Activated CD8-positive, alpha-beta memory T cell treated with anti-CD3 and anti-CD28 coated beads, Interleukin-2, amount 50 U/mL, for 48 hours (primary cell): ENCODE measurements at places on chromosomes 1 and 21.

DNA sequence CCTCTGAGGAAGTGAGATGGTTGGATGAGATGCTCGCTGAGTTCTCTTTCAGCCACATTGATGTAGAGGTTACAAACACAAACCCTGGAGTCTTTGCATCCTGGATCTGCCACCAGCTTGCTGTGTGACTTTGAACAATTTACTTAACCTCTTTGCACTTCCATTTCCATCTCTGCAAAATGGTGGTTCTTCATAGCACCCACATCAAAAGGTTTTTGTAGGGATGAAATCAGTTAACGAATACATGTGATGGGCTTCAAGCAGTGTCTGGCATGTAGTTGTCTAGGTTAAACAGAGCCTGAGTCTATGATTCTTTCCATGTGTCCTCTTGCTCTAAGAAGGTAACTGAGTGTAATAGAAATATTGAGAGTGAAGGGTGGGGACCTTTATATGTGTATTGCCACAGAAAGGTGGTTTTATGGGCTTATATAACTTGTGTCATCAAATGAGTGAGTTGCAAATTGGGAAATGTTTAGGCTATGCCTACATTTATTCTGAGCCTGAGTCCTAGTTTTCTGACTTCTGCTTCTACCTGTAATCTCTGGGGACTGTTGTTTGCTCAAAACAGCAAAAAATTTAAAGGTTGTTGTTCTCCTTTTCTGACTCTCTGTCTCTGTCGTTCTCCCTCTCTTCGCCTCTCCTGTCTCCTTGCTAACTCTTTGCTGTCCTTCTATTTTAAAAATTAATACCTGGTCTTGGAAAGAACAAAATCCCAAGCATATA lies 27.3 kb upstream of the LRRN2 start:
- DNase-seq: no peak

- no peak for DNase-seq
Measured at GRCh38 chr1:187257476-187257875, 428.7 kb downstream of the PLA2G4A start.

DNA sequence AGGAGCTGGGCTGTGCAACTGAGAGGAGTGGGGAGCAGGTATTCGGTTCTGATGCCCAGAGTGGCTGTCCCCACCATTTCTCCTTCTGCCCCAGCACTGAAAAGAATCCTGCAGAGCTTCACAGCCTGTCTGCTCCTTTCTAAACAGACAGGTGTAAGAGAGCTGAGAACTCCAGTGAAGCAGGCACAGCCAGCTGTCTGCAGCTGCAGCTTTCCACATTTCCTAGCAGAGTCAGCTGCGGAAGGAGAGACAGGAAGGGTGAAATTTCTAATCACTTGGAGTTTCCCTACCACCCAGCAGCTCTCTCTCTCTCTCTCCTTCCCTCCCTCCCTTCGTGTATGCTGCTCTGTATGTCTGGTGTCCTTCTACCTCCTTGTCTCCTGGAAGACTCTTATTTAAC lies 40.5 kb upstream of the GJB5 start:
- no peak for DNase-seq

DNA sequence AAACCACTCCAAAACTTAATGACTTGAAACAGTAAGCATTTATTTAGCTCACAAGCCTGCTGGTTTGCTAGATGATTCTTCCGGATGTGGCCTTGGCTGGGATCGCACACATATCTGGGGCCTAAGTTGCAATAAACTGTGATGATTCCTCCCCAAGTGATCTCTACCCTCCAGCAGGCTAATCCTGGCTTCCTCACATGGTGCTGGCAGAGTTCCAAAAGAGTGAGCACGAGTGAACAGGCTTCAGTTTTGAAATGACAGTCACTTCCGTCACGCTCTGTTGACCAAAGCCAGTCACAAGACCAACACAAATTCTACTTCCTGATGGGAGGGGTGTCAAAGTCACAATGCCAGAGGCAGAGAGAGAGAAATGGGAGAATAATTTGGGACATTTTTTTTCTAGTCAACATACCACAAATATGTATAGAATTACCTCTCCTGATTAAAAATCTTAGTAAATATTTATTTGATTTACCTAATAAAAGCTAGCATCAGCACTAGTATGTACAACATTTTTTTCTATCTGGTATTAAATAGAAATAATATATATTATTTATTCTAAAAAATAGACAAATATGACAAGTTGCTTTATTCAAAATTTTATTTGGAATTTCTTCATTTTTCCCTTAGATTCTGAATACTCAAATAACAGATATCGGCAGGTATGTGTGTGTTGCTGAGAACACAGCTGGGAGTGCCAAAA lies 292.7 kb downstream of the TPR start:
- DNase-seq: no peak

DNA sequence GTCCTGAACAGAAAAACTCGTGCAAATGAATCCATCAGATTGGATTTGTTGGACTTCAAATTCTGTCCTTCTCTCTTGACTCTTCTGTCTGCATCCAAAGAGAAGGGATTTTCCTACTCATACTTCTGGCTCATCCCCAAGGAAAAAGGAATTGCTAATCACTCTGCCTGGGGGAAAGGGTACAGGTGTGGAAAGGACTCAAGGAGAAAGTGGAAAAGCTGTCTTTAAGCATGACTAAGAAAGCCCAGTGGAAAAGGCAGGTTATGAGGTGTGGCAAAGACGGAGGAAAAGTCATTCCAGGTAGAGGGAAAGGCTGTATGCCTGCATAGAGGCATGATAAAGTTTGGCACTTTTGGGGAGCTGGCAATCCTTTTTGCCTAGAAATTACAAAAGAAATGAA lies 43.4 kb downstream of the PTGS2 start:
- DNase-seq: no peak

GRCh38 chr1:22687191-22687590 lies 23.4 kb upstream of the EPHB2 start:
- DNase-seq: no peak

- DNase-seq: no peak
Measured at GRCh38 chr1:55997536-55997935, 581.8 kb downstream of the PLPP3 start.

DNA sequence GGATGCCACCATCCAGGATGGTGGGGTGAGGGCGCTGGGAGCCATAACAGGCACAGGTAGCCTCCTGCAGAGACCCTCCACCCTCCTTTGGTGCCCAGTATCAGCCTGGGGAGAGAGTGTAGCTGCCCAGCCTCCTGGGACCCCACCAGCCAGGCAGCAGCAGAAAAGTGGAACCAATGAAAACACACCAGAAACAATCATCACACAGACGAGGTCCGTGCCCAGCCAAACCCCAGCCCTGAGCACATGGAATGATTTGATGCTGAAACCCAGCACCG lies 285.1 kb downstream of the PTPRU start:
- DNase-seq: peak; percentile 15

- peak; percentile 22 for DNase-seq
Measured at GRCh38 chr1:227939791-227940771, 7.7 kb downstream of the WNT9A start.

DNA sequence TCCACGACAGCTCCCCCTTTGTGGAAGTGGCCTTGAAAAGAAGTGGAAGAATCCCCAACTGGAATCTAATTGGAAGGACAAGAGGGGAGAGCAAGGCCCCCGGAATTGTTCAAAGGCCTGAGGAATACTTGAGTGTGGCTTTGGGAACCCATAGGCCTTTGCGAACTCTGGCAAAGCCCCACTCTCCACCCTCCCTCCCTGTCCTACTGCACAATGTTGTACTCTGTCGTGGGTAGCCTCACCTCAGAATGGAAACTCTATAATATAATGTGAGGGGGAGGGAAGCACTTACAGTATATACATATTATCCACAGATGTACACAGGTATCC lies 28.5 kb downstream of the PLPP3 start:
- DNase-seq: no peak

GRCh38 chr1:2115702-2116341 lies 65.6 kb downstream of the PRKCZ start:
- no peak for DNase-seq

DNA sequence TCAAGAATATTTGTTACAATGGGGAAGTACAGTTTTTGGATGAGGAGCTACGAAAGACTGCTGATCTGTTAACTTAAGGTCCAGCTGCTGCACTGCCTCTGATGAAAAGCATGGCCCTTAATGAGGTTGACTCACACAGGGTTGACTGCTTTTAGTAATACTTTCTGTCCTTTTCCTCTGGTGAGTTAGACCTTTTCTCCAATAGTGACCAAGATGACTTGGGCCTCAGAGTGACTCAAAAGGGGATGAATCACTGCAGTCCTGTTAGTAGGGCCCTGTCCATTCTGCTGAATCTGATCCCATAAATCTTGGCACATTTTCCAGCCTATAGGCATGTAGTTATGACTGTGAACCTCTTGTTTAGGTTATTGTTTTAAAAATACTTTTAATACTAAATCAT lies 2.7 kb downstream of the DISP1 start:
- DNase-seq: no peak

DNA sequence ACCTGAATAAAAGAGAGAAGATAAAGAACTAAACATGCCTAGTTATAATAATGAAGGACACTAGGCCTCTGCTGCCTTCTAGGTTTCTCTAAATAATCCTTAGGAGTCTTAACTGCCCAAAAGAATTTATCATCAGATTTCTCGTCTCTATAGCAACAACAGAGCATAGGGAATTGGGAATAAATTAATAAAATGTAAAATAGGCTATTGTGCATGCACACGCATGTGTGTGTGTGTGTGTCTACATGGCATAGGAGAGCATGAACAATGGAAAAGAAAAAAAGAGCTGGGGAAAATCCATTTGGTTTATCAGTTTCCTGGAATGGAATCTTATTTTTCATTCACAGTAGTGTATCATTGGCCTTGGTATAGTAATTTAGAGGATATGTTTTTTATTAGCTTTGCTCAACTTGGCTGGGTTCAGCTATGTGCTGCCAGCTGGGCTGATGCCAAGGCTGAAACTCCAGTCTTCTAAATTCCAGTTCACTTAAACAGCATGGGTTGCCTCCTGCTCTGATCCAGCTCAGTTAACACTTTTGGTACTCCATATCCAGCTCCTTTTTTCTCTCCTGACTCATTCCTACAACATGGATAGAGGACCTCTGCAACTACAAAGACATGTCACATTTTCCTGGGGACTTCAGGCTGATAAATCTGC lies 80.6 kb upstream of the SLFNL1 start:
- no peak for DNase-seq

- DNase-seq: no peak
Measured at GRCh38 chr1:19443326-19443725, 42.0 kb downstream of the CAPZB start.

- DNase-seq: no peak
Measured at GRCh38 chr1:235726557-235726956, 77.0 kb upstream of the GNG4 start.

DNA sequence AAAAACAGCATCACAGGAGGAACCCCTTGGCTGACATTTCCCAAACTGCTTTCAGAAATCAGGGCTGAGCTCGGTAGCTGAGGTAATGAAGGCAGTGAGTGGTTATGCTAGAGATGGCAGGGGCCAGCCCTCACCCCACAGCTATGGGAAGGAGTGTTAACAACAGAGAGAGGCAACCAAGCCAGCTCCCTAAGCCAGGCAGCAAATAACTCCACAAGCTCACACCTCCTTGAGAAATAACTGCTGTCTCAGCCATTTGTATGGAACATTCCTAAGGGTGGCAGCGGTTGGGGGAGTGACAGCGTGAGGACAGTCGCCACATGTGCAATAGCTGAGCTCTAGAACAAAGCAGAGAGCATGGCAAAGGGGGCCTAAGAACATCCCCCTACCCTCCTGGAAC lies 42.6 kb downstream of the LMX1A start:
- DNase-seq: no peak

DNA sequence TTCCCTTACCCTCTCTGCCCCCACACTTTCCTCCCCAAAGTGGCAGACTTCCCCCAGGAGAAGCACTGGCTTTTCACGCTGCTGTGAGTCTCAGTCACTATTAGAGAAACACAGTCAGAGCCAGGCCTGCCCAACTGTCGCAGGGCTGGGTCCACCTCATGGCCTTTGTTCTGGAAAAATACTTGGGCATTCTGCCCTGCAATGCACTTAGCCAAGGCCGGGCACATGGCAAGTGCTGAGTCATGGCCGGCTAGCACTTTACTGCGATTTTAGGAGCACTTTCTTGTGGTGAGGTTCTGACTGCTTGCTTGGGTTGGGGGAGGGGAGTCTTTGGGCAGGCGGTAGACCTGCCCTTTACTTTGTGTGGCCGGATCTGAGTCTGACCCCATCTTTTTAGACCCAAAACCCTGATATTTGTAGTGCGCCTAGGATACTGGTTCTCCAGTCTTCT lies 7.7 kb downstream of the EPHX1 start:
- no peak for DNase-seq

- no peak for DNase-seq
Measured at GRCh38 chr1:60886793-60887331, 195.5 kb upstream of the NFIA start.

- peak; percentile 66 for DNase-seq
Measured at GRCh38 chr1:44031252-44032169, at the start of gene SLC6A9. TSS of gene SLC6A9 (minus strand) at chr1:44031462. CDS start at chr1:44024277, 7,185 bp downstream.

DNA sequence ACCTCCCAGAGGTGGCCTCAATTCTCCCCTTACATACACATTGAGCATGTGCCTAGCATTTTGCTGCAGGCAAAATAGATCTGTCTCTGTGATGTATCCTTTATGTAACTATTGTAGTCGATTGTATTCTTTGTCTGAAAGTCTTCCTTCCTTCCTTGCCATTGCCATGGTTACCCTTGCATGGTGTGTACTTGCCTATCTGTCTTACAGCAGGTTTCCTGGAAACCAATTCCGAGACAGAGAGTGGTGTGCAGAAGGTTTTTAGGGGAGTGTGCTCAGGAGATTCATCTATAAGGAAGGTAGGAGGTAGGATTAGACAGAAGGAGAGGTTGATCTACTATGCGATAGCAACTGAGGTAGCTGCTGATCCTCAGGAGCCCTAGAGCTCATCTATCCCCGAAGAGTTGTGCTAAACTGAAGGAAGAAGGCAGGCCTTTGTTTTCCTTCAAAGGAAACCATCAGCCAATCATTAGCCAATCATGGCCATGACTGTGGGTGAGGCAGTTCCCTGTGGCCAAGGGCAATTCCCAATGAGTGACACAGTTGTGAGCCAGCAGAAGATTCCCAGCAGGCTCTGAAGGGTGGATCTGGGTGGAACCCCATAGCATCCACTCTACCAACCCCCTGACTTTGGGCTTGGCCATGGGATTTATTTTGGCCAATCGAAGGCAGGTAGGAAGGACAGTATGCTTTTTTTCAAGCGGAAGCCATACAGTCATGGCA lies 15.0 kb downstream of the CITED4 start:
- no peak for DNase-seq

DNA sequence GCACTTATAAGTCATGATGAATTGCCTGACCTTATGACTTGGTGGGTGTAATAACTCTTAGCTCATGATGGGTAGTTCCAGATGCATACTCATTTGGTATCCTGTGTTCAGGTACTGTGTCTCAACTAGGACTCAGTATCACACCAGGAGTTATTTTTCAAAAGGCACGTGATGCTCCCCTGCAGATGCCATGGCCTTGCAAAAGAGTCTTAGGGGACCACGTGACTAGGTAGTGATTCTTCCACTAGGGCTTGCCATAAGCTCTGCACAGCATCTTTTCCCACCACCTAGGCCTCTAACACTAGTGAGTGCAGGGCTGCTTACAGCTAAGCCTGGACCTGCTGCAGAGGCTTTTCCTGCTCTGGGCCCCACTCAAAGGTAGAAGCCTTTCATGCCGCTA lies 3.9 kb upstream of the FCAMR start:
- DNase-seq: no peak

- no peak for DNase-seq
Measured at GRCh38 chr1:28249013-28249865, 10.1 kb upstream of the SESN2 start.

GRCh38 chr21:25584833-25585676 lies 22.2 kb downstream of the MRPL39 start:
- DNase-seq: no peak

- no peak for DNase-seq
Measured at GRCh38 chr21:25408666-25409065, 198.6 kb downstream of the MRPL39 start.

GRCh38 chr1:190477762-190478148 lies at the start of gene BRINP3:
TSS of gene BRINP3 (minus strand) at chr1:190477864.
- no peak for DNase-seq
